Lower leg skin (tissue), 4 donors: ENCODE measurements at places on chromosomes 7 and 10.

GRCh38 chr10:15084502-15084922 is 4.1 kb downstream of the ACBD7 start:
- DNase-seq, result no peak

DNA sequence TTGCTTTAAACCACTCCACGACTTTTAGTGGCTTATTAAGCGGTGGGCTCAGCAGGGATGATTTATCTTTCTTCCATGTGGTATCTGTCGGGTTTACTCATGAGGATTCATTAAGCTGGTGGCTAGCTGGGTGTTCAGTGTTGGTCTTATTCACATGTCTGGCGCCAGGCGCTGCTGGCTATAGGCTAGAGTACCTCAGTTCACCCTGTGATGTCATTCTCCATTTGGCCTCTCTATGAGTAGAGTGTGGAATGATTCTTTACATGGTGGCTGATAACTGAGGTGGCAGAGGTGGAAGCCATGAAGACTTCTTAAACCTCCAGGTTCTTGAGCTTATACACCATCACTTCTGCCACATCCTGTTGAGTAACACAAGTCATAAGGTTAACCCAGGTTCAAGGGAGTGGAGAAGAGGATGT is 115.4 kb downstream of the MLLT10 start:
- DNase-seq, result no peak

DNA sequence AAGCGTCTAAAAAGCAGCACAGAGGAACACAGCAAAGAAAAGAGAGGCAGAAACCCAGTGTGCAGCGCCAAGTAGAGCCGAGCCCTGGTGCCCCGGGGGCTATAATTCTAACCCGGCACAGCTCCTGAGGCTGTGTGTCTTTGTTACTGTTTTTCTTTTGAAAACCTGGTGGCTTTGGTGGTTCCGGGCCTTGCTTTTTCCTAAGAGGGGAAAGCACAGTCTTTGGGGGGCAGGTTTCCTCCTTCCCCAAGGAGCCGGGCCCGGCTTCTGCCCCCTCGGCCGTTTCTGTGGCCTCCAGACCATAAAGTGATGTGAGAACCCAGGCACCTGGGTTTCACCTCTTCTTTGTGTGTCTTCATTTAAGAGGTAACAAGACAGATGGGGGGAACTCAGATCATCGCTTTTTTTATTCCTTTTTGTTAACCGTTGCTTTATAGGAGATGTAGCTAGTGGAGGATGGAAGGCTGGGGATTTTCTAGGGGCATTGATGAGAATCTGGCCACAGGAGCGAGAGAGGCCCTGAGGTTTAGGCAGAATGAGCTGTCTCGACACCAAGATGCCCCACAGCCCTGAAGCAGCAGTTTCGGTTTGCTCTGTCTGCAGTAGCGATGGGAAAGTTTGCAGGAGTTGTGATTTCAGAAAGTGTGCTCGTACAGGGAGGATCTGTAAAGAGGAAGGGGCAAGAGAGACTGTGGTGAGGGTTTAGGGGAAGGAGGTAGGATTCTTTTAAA is 367.8 kb upstream of the GALNT17 start:
- no peak for DNase-seq

DNA sequence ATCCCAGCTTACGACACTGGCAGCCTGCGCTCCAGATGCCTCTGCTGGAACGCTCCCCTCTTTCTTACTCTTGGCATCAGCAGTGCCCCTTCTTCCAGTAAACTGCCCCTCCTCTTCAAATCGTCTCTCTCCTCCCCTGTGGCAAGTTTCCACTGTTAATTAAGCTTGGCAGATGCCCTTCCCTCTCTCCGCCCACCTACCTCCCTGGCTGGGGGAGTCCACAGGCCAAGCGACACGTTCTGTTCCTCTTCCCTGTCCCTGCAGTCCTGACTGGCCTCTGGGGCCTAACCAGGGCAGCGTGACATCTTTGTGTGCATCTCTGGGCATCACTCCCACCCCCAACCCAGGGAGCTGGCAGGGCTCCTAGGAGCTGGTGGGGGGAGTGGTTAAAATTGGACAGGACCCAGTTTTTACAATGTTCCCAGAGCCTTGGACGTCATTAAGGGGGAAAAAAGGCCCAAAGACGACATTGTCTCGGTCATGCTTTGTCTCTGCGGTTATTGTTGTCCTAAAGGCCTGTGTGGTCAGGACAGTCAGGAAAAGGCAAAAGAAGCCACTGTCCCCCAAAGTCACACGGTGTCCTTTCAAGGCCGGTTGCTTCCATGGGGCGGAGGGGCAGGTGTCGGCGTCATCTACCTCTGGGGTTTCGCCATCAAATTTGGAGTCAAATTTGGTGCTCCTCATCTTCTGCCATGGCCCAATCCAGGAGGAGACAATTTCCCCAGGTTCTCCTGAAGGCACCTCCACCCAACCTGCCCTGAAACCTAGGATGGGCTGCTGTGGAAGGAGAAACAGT is 54.2 kb downstream of the DLG5 start:
- DNase-seq, result no peak

GRCh38 chr7:2299870-2300512 is 14.2 kb downstream of the SNX8 start:
- DNase-seq, result no peak

GRCh38 chr7:124781418-124781817 is 15.8 kb upstream of the GPR37 start:
- no peak for DNase-seq

GRCh38 chr10:17561111-17561510 is 56.1 kb downstream of the HACD1 start:
- DNase-seq, result no peak

DNA sequence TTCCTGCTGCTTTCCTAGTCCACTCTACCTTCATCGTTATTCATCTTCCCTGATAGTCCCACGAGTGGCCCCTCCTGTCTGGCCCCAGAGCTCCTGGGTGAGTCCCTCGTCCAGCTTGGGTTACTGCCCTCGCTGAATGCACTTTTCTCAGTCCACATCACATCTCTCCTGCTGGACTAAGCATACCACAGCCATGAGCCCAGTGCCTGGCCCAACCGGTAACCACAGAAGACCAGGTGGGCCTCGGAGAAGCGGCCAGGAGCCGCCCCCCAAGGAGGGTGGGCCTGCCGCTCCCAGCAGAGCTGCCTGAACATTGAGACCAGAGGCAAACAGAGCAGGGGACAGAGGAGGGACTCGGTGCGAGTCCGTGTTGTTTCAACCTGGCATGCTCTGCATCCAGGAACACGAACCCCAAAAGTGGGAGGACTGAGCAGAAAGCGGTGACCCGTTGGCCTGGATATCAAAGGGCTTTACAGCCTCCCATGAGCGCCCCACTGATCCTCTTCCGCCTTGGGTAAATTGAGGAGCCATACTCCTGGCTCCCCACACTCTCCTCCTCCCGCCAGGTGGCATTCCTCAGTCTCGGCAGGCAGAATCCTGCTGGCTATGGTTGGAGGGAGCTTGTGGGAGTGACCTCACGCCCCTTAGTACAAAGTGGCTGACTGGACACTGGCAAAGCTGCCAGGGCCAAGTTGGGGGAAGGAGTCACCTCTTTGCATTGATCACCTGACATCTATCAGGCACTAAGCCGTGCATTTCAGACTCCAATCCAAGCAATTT is 13.3 kb downstream of the TMEM72 start:
- DNase-seq, result peak; percentile 68

DNA sequence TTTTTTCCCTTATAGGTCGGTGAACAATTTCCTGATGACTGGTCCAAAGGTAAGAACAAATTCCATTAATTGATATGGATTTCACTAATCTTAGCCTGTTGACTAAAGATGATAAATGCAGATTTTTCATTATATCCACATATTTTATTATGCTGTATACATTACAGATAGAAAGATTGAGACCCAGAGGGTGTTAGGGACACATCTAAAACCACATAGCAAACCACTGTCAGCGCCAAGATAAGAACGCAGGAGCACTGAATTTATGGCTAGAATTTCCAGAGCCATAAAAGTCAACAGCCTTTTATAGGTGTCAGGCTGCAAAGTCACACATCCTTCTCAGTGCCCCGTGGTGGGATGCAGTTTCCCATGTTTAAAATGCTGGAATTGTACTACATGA is 16.2 kb downstream of the WNT8B start:
- no peak for DNase-seq

DNA sequence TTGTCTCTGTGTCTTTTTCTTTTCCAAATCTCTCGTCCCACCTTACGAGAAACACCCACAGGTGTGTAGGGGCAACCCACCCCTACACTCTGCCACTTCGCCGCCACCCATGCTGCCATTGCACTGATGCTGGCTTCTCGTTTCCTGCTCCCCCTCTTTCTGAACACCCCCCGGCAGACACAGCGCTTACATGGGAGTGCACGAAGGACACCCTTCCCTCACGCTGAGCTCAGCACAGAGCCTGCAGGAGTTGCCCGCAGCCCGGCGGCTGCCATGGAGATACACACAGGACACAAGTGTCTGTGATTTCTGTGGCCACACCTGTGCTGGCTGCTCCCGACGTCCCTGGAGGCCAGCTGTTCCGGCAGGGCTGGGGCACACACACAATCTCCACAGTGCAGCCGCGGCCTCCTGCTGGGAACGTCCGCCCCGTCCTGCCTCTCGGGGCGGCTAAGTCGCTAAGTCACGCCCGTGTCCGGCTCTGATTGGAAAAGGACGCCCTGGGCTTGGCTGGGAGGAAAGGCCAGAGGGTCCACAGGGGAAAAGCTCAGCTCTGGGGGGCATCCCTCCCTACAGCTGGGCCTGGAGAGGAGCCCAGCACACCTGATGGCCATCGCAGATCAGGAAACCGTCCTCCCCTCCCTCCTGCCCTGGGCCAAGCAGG is 349.8 kb downstream of the PTPRN2 start:
- DNase-seq, result no peak

- no peak for DNase-seq
Measured at GRCh38 chr10:130074639-130075038, 36.0 kb downstream of the C10orf143 start.

DNA sequence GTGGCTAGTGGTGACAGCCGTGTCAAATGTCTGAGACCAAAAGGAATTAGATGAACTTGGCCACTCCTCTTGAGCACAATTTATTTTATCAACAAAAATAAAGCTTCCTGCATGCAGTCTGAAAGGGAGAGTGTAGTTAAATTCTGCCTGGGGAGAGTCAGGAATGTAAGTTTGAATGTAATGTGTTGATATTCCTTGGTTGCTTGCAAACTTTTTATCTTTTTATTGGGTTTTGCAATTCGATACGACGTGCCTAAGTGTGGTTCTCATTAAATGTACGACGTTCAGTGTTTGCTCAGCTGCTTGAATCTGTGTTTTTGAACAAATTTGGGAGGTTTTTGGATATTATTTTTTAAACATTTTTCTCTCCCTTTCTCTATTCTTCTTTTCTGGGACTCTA is 839.9 kb downstream of the CCSER2 start:
- DNase-seq, result no peak

DNA sequence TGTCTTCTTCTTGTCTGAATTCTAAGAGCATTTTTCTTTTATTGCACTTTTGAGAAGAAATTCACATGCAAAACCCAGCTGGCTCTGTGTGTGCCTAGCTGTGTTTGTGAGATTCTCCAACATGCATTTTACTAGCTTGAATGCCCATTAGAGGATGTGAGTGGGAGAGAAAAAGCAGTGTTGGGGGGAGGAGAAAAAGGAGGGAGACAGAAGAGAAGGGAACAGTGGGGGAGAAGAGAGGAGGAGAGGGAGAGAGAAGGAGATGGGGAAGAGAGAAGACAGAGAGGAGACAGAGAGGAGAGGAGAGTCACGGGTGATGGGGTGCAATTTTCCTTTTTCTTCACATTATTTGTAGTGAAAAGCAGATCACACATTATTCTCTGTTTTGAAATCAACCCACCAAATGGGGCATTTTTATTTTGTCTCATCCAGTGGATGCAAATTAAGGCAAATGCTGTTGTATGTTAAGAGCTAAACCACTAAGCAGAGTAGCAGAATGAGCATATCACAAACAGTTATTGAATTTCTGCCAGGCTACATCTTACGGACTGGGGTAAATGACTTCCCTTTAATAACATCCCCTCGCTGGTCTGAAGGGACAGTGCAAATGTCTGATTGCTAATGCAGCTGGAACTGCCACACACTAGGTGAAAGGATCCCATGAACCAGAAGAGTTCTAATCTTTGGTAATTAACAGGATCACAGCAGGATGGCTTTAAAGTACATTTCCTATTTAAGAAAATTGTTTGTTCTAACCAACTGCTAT is 849 bp downstream of the LRRN3 start:
- DNase-seq, result no peak

DNA sequence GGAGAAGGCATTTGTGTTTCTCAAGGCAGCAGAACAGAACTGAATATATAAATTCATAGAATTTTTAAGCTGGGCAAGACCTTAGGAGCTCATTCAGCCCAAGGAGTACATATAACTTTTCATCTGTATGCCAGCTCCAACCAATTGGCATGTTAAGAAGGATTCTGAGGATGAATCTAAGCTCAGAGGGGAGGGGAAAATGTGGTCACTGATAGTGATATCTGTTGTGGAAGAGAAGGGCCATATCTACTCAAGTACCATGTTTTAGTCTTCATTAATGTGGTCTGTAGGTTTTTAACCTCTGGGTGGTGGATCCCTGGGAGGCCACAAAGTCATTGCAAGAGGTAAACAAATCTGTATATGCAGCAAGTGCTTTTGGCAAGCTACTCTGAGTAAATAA is 6.4 kb downstream of the CALD1 start:
- no peak for DNase-seq

- no peak for DNase-seq
Measured at GRCh38 chr7:119967221-119967620, 305.8 kb upstream of the KCND2 start.

DNA sequence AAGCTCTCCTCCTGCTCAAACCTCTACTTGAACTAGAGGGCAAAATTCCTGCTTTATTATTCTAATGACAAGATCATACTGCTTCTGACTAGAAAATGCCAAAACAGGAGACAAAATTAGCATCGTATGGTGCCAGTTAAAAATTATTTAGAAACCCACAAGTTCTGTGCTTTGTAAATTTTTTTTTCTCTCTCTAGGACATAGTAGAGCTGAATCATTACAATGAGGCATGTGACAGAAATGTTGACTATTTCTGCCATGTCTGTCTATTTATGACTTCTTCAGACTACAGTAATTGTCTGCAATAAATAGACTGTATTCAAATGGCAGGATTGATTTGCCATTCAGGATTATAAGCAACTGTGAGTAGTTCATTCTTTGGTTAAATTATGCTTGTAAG is 335.8 kb downstream of the PRPF18 start:
- DNase-seq, result no peak

DNA sequence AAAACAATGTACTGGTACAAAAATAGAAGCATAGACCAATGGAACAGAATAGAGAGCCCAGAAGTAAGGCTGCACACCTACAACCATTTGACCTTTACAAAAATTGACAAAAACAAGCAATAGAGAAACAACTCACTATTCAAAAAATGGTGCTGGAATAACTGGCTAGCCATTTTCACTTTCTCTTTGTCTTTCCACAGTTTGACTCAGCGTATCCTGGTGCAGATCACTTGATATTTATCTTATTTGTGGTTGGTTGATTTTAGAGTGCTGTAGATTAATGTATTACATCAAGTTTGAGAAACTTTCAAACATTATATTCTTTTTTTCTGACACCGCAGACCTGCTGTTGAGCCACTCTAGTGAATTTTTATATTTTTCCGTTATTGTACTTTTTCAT is 381.4 kb downstream of the DGKB start:
- no peak for DNase-seq

DNA sequence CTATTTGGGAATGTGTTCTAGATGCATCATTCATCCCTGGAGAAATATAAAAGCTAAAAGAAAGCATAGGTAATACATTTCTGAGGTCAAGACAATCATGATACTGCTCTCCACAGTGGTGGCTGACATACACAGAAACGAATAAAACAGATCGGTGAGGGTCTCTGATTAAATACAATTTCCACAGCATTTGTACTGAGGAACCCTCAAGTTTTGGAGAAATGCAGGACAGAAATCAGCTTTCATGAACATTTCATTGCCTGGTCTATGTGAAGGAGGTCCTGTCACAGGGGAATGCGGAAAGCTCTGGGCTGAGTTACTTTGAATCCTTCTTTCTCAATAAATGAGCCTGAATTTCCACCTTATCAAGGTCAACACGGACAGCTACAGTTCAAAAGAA is 67.9 kb upstream of the ITGB1 start:
- no peak for DNase-seq
